ENCODE measurements at places on chromosomes 16 and 17.

DNA sequence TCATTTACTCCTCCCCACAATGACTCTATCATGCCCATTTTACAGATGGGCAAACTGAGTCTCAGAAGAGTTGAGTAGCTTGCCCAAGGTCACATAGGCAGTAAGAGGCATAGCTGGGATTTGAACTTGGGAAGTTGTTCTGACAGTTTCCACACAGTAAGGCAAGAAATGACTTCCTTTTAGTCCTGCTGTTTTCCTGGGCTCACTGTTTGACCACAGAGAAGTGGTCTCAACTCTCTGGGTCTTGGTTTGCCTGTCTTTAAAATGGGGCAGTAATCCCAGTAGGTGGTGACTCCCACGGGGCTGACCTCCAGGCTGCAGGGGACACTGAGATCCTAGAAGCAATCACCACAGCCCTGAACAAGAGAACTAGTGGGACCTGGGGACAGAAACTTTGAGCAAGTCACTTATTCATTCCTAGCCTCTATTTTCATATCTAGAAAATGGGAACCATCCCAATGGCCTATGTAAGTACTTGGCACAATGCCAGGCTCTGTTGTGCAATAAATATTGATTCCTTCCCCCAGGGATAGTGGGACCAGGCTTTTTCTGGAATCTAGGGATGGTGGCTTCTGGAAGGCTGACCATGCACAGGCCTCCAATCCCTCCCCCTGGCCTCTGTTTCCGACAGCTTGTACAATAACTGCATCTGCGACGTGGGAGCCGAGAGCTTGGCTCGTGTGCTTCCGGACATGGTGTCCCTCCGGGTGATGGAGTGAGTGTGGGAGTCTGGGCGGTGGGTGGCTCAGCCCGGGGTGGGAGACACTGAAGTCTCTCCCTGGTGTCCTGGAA lies 20.5 kb downstream of the DEXI start:
- DNase-seq: no peak

DNA sequence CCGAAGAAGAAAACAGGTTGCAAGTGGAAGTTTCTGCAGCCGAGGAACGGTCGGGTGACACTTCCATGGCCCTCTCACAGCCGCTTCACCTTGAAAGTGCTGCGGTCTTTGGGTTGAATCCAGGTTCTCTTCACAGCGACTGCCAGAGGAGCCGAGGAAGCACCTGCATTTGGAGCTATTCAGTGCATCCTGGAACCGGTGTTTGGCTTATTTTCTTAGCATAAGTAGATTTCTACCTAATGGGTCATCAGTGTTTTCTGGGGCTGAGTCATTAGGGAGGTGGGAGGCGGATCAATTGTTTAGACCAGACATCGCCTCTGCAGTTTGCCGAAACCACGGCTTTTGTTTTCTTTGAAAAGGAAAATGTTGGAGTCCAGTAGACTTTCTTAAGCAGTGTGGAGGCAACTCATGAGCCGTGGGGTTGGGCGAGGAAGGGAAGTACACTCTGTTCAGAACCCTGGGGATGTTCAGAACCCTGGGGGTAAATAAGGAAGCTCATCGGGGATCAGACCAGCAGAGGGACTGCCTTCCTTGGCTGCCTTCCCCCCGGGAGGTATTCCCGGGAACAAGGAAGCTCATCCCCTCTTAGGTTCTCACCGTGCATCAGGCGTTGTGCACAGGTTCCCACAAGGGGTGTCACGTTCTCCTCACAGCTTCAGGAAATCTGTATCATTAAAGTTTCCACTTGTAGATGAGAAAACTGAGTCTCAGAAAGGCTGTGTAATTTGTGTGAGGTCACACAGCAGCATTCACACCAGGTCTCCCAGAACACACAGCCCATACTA lies 361.5 kb downstream of the SNX29 start:
- no peak for DNase-seq

- no peak for DNase-seq
These were observed 11.7 kb downstream of the GAA start for GRCh38 chr17:80113033-80113484.

DNA sequence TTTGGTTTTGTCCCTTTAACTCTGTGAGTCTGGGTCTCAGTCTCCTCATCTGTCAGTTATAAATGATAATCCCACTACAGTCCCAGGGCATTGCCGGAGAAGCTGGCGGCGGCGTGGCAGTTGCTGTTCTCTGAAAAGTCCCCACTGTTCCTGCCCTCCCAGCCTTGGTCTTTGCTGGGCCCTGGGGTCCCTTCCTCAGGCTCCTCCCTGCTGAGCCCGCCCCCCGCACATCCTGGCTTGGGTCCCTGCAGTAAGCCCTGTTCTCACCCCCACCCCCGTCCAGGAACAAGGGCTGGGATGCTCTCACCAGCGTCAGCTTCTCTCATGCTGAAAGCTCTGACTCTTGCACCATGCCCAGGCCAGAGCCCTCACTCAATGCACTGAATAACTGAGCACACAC lies 35.3 kb upstream of the PEMT start:
- DNase-seq: no peak

GRCh38 chr17:38703742-38704605 lies 1.1 kb upstream of the MLLT6 start:
- no peak for DNase-seq

GRCh38 chr17:40311575-40311974 lies 2.6 kb downstream of the RARA start:
- DNase-seq: no peak

- DNase-seq: no peak
These were observed 361.3 kb downstream of the PMP22 start for GRCh38 chr17:14903854-14904253.

DNA sequence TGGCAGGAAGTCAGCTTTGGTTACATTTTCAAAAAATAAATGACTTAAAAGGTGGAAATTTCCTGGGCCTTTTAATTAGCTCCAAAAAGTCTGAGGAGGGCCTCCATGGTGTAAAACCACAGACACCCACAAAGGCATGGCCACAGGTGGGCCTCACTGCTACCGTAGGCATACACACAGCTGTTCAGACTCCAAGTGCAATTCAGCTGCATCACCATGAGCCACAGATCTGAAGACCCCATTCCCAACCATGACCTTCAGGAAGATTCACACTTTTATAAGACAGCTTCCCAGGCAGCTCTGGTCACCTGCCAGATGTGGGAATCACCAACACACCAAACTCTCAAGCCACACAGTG lies 20.6 kb downstream of the CSNK2A2 start:
- DNase-seq: no peak

GRCh38 chr16:27190316-27190871 lies 12.9 kb upstream of the KDM8 start:
- no peak for DNase-seq

- no peak for DNase-seq
These were observed 46.6 kb upstream of the LYRM9 start for GRCh38 chr17:27939474-27940465.

DNA sequence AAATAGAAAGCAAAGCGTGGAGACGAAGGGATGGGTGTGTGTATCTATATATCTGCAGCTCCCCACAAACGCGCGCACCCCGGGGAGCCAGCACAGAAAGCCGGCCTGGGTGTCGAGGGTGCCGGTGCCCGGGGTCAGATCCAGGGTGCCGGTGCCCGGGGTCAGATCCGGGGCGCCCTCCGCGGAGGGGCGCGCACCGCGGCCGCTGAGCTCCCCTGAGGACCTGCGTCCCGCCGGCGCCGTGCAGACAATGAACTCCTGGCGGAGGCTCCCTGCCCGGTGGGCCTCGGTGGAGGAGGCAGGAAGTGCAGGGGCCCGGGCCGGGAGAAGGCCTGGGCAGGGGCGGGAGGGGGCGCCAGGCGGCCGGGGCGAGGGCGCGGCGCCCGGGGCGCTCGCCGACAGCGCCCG lies 1.1 kb downstream of the ZNF423 start:
- no peak for DNase-seq

DNA sequence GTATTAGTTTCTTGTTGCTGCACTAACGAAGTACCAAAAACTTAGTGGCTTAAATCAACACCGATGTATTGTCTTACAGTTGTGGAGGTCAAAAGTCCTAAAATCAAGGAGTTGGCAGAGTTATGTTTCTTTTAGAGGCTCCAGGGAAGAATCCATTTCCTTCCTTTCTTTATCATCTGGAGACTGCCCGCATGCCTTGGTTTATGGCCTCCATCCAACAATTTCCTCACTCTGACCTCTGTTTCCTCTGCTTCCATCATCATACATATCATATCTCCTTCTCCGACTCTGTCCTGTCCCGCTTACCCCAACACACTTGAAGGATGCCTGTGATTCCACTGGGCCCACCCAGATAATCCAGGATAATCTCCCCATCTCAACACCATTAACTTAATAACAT lies 627.8 kb downstream of the KCNJ2 start:
- DNase-seq: no peak

- DNase-seq: peak; percentile 18
These were observed 878 bp upstream of the TRIM25 start for GRCh38 chr17:56914581-56915273.

GRCh38 chr17:56832446-56832845 lies 1.3 kb downstream of the C17orf67 start:
- no peak for DNase-seq

DNA sequence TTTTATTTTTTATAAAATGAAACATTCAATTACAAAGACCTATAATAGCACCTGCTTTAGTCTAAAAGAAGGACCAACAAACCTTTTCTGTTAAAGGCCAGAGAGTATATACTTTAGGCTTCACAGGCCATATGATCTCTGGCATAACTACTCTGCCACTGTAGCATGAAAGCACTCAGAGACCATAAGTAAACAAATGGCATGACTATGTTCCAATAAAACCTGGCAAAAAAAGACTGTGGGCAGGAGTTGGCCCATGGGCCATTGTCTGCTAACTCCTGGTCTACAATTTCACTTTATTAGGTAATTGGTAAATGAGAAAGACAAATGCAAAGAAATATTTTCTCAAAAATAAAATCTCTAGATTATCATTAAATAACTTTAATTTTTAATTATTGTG lies 14.9 kb downstream of the CEP112 start:
- DNase-seq: no peak

GRCh38 chr16:15773968-15774367 lies 82.9 kb downstream of the MYH11 start:
- DNase-seq: no peak

DNA sequence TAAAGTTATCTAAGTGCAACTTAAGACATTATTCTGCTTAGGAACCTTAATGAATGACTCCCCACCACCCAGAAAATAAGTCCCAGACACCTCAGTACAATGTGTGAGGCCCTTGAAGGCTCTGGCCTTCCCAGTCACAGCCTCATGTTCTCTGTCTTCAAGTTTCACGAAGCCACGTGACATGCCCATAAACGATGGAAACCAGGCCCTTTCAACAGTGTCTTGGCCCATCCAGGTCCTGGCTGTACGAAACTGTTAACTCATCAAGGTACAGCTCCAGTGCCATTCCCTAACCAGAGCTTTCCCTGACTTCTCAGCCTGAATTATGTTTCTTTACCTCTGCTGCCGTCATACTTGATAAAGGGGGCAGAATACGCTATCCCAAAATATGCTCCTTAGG lies 69.0 kb downstream of the ARHGAP17 start:
- DNase-seq: no peak

- DNase-seq: no peak
These were observed 102.5 kb upstream of the CDH5 start for GRCh38 chr16:66263973-66264310.

DNA sequence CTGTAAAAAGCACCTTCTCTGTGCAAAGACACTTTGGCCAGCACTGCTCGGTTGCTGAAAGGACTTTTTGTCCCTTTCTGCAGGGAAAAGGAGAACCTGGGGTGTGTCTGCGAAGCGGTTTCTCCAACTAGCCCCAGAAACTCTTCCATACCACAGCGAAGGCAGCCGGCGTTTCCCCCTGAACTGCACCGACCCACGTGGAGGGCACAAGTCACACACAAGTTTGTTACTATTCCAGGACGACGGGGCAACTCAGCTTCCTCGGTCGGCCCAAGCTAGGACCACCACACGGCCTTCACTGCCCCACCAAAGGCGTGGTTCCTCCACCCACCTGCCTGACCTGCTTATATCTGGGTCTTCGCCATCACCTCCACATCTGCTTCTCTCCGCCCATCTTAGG lies 1.9 kb downstream of the RTN4RL1 start:
- no peak for DNase-seq

- DNase-seq: no peak
These were observed 970.5 kb upstream of the EEF2KMT start for GRCh38 chr16:6068063-6068462.

- no peak for DNase-seq
These were observed 14.2 kb upstream of the SLC6A2 start for GRCh38 chr16:55641430-55642056.

GRCh38 chr17:82924812-82925211 lies 85.0 kb upstream of the ZNF750 start:
- DNase-seq: no peak

DNA sequence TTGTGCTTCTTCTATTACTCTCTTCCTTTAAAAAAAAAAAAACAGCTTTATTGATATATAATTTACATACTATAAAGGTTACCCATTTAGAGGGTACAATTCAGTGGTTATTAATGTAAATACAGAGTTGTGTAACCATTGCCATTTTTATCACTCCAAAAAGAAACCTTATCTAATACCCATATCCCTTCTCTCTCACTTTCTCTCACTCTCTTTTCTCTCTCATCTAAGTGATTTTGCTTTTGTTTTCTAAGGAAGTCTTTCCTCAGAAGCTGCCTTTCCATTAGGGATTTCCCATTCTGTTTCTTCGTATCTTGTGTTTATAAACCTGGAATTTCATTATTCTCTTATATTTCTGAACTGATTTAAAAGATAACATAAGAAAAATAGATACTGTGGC lies 55.5 kb downstream of the NFAT5 start:
- DNase-seq: no peak

DNA sequence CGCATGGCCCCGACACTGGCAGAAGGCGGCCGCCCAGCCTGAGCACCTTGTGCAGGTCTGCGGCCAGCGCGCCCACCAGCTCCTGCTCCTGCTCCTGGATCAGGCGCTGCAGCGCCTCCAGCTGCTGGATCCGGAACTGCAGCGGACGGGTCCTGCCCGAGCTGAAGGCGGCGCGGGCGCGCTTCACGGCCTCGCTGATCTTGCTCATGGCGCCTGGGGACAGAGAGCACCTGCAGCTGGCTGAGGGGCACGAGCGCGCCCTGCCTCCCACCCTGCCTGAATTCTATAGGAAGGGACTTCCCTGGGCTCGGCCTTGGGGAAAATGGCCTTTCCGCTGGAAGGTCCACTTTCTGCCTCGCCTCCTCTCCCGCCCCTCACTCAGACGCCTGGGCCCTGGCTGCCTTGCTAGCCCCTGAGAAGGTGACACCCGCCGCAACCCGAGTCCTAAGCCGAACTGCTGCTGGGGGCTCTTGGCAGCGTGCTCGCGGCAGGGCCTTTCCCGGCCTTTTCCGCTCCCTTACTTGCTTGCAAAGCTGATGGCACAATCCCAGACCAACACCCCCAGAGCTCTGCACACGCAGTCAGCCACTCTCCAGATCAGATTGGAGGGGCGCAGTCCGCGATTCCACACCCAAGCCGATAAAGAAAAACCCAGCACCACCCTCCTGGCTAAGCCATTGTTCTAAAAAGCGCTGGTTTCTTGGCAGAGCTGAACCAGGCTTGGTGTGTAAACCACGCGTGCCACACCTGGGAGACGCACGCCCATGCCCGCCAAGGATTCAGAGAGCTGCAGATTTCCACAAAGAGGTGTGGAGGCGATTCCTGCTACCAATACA lies 3.0 kb downstream of the ALDH3A1 start:
- DNase-seq: peak; percentile 91

Data from Ammon's horn (tissue), 1 donor.